ENCODE measurements at places on chromosomes 5 and 9. TPM values are rescaled to one million over a fixed set of nuclear protein-coding genes. Genes with fewer than 3 reads are reported as not detected.

GRCh38 chr9:78994471-78994870 lies 577.3 kb upstream of the TLE4 start:
- DNase-seq: no peak

TICAM2 gene
- 2.9 TPM for polyA plus RNA-seq

DNA sequence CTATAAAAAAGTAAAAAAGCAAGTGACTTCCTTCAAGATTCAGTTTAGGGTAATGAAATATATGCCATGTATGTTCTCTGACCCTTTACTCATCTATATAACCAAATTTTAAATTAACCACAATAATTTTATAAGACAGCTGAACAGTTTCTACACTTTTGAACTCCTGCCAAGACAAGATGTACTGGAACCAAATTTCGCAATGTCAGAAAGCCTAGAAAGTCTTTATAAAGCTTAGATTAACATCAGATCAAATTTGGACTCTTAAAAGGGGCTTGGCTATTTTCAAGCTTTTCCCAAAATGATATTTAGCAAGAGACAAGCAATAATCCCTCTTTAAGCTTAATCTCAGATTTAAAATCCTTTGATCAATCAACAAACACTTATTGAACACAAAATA lies 362.6 kb downstream of the PTPRD start:
- DNase-seq: no peak

- no peak for DNase-seq
Measured at GRCh38 chr5:152804179-152804578, 399.1 kb upstream of the NMUR2 start.

DNA sequence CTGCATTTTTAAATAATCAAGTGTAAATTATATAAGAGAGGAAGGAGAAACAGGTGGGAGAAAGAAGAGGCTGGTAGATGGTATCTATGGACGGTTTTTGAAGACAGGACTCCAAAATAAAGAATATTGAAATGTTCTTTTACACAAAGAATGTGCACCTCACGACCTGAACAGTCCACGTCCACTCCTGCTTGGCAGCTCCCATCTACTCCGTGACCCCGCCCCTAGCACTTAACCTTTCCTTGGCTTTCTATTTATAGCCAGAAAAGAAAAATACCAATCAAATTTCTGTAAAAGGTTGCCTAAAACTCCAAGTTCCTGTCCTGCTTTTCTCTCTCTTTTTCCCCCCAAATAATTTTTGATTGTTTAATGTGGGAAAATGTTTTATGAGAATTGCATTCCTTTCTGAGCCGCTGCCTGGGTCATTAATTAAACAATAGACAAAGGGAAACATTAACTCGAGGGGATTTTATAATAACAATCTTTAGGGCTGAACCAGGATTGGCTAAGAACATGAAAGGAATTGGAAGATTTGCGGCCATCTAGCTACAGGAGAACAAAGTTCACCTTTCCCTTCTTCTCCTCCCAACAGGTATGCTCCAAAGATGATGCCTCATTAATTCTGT lies 173.6 kb upstream of the MAP3K1 start:
- DNase-seq: no peak

- no peak for DNase-seq
Measured at GRCh38 chr9:104774831-104775573, 11.1 kb downstream of the NIPSNAP3B start.

PCDHA11 gene
- 1.3 TPM for polyA plus RNA-seq

DNA sequence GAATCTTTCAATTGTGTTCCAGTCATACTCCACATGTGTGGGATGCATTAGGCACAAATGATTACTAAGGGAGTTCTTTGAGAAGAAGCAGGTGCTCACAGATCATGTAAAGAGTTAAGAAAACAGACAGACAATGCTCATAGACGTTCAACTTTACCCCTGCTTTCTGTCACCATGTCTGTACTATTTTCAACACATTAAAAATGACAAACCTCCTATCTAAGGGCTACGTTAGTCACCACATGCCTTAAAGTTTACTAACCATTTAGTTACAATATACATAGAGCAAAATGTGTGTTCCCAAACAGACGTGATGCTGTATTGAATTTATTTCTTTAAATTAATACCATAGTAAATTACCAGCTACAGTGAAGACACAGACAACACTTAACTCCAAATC lies 435.9 kb downstream of the HCN1 start:
- no peak for DNase-seq

DNA sequence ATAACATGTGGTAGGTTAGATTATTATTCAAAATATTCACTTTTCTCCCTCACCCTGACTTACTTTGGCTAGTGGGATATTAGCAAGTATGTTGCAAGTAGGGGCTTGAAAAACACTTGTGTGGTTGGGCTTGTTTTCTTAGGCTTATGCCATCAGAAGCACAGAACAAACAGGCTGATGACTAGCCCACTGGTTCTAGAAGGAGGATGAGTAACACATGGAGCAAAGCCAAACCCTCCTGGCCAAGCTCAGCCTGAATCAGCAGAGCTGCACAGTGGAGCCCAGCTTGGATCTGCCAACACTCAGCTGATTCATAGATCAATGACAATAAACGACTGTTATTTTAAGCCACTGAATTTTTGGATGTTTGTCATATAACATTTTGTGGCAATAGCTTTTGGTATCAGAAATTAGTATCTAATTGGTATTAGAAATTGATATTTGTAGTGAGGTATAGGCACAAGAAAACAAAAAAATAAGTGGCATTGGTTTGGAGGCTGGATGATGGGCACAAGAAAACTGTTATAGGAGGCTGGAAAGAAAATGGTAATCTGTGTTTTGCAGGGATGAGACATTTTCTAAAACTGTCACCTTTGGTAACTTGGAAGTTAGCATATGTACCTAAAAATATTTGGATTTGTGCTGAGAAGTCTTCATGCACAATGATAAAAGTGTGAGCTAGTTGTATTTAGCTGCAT lies 46.1 kb upstream of the ZBED3 start:
- DNase-seq: no peak

PFDN1 gene
- polyA plus RNA-seq: 57.7 TPM

INSL4 gene
- not detected for polyA plus RNA-seq

GRCh38 chr5:53151713-53152458 lies 42.3 kb upstream of the MOCS2 start:
- no peak for DNase-seq

DNA sequence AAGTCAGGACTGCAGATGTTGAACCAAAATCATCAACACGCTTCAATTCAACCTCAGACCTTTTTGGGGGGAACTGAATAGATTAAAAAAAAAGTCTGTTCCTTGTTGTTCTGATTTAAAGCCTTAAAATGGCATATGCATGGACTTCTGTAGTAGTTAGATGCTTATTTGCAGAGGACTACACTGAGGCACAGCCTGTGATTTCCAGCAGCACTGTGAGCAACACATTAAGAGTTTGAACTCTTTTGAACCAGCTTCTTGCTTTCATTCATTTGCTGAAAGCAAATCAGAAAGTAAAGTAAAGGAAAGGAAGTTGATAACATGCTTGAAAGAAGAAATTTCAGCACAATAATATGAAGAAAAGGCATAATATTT lies 60.7 kb upstream of the DMAC1 start:
- DNase-seq: no peak

GABBR2 gene
- 0.69 TPM for polyA plus RNA-seq

DNA sequence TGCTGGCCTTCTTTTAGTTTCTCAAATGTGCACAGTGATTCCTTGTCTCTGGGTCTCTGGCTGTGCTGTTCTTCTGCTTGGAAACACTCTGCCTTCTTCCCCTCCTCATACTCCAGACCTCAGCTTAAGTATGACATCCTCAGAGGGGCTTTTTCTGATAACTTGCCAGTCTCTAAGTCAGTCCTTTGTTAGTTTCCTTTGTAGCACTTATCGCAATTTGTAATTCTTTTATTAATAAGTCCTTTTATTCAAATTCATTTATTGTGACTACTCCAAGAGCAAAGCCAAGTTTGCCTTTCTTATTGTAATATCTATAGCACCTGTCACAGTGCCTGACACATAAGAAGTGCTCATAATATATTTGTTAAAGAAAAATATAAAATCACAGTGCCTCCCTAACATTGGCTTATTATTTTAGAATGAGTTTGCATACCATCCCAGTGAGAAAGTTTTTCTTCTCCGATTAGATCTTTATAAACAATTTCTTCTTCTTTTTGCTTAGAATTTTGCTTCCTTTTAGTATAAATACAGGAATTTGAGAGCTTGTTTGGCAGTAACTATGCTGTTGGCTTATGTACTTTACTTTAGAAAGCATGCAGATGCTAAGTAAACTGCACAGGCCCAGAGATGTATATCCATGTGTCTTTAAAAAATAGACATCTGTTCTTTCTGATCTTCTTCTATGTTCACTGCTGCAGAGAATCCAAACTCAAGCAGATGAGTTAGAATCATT lies 198.0 kb downstream of the GAS1 start:
- no peak for DNase-seq

Measured in large intestine (tissue), 12 donors.